Stimulated activated CD4-positive, alpha-beta T cell treated with anti-CD3 and anti-CD28 coated beads, Interleukin-4, amount 100 ng/mL, for 48 hours (primary cell): ENCODE measurements at places on chromosomes 13 and 19.

- DNase-seq: no peak
Measured at GRCh38 chr13:112690283-112690929, 568 bp downstream of the ATP11A start.

GRCh38 chr13:50461189-50461588 is 382.3 kb downstream of the DLEU7 start:
- DNase-seq: no peak

- DNase-seq: no peak
Measured at GRCh38 chr13:52104624-52105023, 24.2 kb downstream of the NEK5 start.

DNA sequence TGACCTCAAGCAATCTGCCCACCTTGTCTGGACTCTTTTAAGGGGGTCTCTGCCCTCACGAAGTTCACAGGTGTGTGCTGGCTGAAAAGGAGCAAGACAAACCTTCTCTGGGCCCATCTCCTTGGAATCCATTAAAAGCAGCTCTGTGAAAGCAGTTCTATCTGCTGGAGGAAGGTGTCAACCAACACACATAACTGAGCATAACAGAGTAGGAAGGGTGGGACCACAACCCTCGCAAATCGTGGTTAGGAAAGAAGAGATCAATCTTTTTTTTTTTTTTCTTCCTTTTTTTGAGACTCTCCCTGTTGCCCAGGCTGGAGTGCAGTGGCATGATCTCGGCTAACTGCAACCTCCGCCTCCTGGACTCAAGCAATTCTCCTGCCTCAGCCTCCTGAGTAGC is 1.4 kb downstream of the SUGP2 start:
- DNase-seq: no peak

GRCh38 chr13:40446365-40446764 is 220.1 kb downstream of the FOXO1 start:
- DNase-seq: no peak

GRCh38 chr19:48391100-48392005 is at the start of gene KDELR1:
Gene KDELR1 (minus strand): TSS chr19:48391551. CDS start chr19:48391358, 193 bp downstream.
- DNase-seq: peak; percentile 65

GRCh38 chr19:11530432-11530831 is 1.5 kb upstream of the ECSIT start:
- peak; percentile 46 for DNase-seq

DNA sequence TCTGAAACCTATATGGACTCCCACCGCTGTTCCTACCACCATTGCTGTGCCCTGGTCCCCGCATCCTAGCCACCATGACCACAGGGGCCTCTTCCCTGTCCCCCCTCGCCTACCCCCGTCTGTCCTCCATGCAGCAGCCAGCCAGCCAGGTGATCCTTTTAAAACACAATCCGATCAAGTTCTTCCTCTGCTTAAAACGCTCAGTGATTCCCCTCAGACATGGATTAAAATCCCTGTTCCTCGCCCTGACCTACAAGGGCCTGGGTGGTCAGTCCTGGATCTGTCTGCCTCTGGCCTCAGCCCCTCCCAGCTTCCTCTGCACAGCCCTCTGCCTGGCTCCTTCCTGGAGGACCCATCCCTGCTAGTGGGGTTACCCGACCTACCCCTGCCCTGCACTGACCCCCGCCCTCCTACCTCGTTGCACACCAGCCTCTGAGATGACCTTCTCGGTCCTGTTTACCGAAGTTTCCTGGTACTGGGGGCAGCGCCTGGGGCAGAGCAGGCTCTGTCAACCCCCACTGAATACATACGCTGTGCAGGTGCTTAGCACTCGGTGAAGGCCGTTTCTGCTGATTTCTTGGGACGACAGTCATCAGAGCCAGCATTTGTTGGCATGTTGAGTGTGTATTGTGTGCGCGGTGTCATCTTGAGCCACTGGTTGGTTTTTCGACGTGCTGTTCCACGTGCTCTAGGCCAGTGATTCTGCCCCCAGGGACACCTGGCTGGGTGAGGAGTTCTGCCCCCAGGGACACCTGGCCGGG is 14.7 kb upstream of the LENG8 start:
- DNase-seq: no peak

- no peak for DNase-seq
Measured at GRCh38 chr13:110624766-110625756, 9.7 kb downstream of the NAXD start.
